Inflammatory macrophage treated with lipopolysaccharide for 1 hour (primary cell): ENCODE measurements at places on chromosomes 4 and X.

DNA sequence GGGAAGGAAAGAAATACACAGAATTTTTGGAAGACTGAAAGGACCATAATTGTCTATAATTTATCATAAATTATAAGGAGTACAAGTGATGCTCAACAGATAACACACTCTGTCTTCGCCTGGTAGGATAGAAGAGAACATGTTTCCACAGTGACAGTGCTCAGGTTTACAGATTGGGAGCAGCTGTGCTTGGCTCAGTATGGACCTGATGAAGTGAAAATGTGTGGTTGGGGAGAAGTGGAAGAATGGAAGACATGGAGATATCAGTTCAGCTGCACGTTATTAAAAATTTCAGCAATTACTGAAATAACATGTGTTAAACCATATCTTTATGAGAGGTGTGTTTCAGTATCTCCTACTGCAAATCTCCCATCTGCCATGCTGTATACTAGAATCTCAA lies 90.6 kb downstream of the TLL1 start:
- DNase-seq = no peak

DNA sequence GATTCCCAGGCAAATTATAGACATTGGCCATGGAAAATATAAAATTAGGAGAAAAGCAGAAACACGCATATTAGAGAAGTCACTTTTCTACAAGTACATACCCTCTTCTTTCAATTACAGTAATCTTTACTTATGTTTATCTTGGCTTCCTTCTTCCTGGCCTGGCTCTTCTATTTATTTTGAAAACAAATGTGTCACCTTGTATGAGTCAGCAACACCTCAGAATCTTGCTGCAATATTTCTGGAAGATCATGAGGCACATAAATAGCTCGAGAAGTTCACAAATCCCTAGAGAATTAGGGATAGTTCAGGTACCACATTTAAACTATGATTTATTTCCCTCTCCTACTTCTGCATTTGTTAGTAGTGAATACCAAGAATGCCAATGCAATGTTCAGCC lies 124.6 kb downstream of the ANOS1 start:
- DNase-seq = no peak

DNA sequence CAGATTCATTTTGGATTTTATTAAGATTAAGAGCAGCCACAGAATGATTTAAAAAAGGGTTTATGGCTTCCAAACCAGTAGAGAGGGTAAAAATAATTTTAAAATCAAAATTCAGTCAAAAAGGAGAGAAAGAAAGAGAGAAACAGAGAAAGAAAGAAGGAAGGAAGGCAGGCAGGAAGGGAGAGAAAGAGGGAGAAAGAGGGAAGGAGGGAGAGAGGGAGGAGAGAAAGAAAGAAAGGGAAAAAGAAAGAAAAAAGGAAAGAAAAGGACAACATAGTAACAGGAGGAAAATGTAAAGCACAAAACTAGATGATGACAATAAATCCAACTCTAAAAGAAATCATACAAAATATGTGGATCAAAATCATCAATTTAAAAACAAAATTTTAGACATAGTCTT lies 79.6 kb upstream of the FRG1 start:
- no peak for DNase-seq

DNA sequence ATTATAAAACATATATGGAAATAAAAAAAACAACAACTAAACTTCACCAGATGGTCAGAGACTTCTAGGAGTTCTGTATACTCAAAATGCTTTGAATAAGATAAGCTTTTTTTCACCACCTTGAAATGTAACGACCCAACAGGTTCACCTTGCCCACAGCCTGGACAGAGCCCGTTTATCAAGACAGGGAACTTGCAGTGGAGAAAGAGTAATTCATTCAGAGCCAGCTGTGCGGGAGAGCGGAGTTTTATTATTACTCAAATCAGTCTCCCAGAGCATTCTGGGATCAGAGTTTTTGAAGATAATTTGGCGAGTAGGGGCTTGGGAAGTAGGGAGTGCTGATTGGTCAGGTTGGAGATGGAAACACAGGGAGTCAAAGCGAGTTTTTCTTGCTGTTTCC lies 38.5 kb downstream of the AGA start:
- no peak for DNase-seq

DNA sequence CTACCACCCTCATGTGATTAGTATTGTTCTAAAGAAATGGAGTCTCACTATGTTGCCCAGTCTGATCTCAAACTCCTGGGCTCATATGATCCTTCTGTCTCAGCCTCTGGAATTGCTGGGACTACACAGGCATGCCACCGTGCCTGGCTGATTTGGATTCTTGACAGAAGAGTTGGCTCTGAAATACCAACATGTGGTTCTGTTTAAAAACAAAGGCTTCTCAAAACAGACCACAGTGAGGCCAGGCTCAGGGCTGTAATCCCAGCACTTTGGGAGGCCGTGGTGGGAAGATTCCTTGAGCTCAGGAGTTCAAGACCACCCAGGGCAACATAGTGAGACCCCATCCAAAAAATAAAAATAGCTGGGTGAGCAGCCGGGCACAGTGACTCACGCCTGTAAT lies 126.7 kb downstream of the DHRSX start:
- DNase-seq = no peak

DNA sequence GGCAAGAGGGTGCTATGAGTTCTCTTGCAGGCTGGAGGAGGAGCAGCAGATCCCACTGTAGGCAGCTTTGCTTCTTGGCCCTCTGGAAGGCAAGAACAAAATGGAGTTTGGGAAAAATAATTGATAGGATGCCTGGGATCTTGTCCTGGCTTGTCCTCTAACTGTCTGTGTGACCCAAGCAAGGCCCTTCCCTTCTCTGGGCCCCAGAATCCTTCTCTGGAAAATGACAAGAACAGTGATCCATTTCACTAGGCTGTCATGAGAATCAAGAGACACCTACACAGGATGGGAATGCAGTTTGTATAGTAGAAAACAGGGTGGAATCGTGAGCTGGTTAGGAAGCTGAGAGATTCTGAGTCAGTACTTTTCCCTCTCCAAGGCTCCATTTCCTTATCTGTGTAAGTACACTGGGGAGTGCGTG lies 133.3 kb downstream of the PJA1 start:
- DNase-seq = no peak

GRCh38 chr4:3283916-3284315 lies 8.9 kb upstream of the RGS12 start:
- no peak for DNase-seq

DNA sequence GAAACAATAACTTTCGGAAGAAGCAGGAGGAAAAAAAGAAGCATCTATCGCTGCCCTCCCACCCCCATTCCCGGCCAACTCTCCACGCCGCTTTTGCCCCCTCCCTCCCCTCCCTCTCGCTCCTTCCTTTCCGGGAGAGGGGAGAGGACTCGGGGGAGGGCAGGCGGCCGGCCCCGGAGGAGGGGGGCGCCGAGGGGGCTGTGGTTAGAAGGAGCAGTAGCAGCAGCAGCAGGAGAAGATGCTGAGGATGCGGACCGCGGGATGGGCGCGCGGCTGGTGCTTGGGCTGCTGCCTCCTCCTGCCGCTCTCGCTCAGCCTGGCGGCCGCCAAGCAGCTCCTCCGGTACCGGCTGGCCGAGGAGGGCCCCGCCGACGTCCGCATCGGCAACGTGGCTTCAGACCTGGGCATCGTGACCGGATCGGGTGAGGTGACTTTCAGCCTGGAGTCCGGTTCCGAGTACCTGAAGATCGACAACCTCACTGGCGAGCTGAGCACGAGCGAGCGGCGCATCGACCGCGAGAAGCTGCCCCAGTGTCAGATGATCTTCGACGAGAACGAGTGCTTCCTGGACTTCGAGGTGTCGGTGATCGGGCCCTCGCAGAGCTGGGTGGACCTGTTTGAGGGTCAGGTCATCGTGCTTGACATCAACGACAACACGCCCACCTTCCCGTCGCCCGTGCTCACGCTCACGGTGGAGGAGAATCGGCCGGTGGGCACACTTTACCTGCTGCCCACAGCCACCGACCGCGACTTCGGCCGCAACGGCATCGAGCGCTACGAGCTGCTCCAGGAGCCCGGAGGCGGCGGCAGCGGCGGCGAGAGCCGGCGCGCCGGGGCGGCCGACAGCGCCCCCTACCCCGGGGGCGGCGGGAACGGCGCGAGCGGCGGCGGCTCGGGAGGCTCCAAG lies 1.3 kb downstream of the PCDH7 start:
- DNase-seq = no peak

- DNase-seq = no peak
Observed at GRCh38 chr4:176422511-176422910, 102.7 kb downstream of the SPCS3 start.

DNA sequence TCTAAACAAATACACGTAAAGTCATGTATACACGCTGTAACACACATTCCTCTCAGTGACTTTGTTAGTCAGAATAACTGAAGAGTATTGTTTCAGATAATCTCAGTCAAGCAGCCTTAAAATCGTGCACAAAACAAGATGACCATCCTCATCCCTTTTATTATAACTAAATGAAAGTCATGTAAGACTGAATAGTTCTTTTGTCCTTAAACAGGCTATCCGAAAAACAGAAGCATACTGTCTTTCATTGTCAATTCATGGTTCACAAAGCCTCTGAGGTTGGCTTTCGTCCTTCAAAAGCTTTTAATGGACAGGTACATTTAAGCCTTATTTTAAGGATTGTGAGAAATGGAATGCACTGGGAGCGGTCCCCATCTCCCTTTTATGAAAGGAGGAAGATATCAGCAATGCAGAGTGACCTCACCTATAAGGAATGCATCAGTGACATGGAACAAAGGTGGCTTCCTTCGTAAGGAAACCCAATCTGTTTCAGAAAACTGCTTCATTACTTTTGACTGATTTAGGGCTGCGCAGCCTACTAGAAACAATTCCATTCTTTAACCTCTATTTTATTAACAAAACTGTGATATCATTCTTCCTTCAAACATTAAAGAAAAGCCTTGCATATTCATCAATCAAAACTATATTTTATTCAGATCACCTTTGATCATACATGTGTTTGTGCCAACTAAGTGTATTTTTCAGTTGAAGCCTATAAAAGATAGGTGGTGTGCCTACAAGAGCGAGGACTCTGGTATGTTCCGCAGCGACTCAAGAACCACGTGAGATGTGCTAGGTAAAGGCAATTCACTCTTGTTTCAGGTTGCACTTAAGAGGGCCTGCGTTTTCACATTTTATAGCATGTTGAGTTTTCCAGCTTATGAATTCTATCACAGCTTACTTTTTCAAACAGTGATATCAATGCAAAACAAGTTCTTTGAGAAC lies 19.2 kb downstream of the SH3RF1 start:
- DNase-seq = no peak

DNA sequence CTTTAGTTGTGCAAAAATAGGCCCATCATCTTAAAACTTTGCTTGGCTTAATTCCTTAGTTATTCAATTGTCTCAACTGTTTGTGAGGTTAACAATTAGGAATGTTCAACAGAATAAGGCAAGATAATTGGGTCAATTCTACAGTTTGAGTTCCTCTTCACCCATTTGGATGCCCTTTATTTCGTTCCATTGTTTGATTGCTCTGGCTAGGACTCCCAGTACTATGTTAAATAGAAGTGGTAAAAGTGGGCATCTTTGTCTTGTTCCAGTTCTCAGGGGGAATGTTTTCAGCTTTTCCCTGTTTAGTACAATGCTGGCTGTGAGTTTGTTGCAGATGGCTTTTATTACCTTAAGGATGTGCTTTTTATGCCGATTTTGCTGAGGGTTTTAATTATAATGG lies 761.5 kb upstream of the GRIA3 start:
- no peak for DNase-seq

DNA sequence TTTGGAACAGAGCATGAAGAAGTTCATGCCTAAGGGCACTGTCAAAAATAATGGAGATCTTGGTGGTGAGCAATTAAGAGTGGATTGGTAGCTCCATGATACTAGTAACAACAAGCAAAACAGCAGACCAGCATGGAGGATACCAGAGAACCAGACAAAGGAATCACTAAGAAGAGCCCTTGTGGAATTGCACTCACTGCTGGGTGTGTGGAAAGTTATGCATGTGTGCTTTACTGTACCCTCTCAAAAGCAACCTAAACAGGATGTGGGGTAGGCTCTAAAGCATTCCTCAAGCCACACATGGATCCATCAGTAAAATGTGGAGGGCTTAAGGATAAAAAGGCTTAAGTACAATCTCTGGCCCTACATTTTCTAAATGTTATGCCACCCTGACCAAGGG lies 69.5 kb downstream of the AR start:
- DNase-seq = no peak

GRCh38 chrX:43225626-43226328 lies 430.3 kb upstream of the MAOA start:
- DNase-seq = no peak

DNA sequence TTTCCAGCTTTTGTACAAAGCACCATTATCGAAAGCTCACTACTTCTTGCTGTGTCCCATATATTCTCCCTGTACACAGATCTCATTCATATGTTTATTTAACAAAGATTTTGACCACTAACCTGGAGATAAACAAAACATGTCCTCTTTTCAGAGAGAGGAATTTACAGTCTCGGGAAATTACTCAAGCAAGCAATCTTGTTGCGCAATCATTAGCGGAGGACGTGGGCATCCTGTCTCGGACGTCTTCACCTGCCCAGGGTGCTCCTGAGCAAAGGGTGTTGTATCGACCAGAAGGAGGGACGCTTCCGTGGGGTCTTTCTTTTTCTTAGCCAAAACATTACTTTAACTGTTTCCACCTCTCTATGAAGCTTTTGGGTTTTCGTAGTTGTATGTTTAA lies 66.5 kb upstream of the CLCN4 start:
- DNase-seq = peak; percentile 9

- no peak for DNase-seq
Observed at GRCh38 chrX:43493756-43494155, 162.3 kb upstream of the MAOA start.

DNA sequence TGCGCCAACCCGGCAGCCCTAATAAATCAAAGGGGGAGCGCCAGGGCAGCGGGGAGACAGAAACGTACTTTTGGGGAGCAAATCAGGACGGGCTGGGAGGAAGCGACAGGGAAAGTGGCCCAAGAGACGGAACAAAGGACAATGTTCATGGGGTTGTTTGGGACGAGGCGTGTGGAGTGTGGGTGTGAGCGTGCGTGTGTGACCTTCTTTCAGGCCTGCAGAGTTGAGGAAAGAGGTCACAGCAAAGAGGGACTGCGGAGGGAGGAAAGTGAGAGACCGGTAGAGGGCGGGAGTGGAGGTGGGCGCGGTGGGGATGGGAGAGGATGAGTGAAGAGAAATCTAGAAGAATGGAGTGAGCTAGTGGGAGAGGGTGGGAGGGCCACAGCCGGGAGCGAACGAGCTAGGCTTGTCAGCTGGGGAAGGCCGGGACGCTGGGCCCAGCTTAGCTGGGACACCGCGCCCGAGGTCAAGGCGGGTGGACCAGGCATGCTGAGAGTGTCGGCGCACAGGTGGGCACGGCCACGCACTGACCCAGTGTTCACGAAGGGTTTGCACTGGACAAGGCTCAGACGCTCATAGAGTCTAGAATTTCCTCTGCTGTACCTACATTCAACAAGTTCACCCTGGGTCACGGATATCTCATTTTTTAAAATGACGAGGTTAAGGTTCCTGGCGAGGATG lies 14.7 kb upstream of the PITX2 start:
- DNase-seq = no peak

GRCh38 chr4:183544109-183544508 lies 39.3 kb downstream of the ING2 start:
- DNase-seq = peak; percentile 48

DNA sequence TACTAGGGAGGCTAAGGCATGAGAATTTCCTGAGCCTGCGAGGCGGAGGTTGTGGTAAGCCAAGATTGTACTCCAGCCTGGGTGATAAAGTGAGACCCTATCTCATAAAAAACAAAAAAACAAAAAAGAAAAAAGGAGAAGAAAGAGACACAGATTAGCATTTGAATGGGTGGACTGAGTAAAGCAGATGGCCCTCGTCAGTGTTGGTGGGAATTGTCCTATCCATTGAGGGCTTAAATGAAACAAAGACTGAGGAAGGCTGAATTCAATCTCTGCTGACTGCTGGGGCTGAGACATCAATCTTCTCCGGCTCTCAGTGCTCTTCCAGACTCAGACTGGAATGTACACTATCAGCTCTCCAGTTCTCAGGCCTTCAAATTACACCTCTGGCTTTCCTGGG lies 136.8 kb downstream of the SLC7A11 start:
- no peak for DNase-seq
